CD8-positive, alpha-beta memory T cell (primary cell): ENCODE measurements at places on chromosomes 1 and 21. TPM values are rescaled to one million over a fixed set of nuclear protein-coding genes. Genes with fewer than 3 reads are reported as not detected.

BATF3 gene
- 0.84 TPM for polyA plus RNA-seq

VANGL2 gene
- not detected for polyA plus RNA-seq

OR2G6 gene
- not detected for polyA plus RNA-seq

ITGB3BP gene
- 25.0 TPM for polyA plus RNA-seq

CNIH3 gene
- 1.5 TPM for polyA plus RNA-seq

DNA sequence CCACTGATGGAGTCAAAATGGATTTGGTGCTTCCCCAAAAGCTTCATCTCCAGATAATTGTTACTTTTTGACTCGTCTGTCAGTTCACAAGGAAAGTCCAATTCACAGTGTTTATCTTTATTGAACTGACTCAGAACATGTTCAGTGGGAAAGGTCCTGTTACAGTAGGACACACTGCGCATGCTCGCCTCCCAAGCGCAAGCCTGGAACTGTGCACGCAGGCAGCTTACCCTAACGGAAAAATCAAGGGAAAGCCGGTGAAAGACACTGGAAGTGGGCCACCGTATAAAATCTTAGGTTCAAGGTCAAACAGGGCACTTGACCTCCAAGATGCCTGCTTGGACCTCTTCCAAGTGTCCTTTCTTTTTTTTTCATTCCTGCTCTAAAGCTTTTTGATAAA, 174.6 kb downstream of the USP25 start:
- no peak overlapping the region for H3K4me3 ChIP-seq
- no peak overlapping the region for H3K27ac ChIP-seq
- H3K27me3 ChIP-seq, result no peaks in the 10 kb centered on the region
- no peaks in the 10 kb centered on the region for H3K4me1 ChIP-seq

DNA sequence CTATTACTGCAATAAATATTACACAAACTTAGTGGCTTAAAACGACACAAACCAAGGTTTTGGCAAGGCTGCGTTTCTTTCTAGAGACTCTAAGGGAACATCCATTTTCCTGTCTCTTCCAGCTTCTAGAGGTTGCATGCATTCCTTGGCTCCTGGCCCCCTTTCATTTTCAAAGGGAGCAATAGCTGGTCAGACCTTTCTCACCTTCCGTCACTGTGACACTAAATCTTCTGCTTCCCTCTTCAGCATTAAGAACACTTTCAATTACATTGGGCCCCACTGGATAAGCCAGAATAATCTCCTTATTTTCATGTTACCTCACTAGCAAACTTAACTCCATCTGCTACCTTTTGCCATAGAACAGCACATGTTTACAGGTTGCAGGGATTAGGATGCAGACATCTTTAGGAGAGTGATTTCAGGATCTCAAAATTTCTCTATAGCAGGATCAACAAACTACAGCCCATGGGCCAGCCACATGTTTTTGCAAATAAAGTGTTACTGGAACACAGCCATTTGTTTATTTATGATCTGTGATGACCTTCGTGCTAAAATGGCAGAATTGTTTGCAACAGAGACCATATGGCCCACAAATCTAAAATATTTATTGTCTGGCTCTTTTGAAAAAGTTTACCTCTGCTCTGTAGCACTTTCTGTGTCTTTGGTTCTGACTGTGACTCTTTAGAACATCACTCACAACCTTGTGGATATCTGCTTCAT, 221.5 kb upstream of the SGIP1 start:
- H3K27me3 ChIP-seq, result no peaks in the 10 kb centered on the region
- DNase-seq, result no peak
- no peaks in the 10 kb centered on the region for H3K36me3 ChIP-seq
- H3K27ac ChIP-seq, result no peak overlapping the region
- no peak overlapping the region for H3K4me3 ChIP-seq

DNA sequence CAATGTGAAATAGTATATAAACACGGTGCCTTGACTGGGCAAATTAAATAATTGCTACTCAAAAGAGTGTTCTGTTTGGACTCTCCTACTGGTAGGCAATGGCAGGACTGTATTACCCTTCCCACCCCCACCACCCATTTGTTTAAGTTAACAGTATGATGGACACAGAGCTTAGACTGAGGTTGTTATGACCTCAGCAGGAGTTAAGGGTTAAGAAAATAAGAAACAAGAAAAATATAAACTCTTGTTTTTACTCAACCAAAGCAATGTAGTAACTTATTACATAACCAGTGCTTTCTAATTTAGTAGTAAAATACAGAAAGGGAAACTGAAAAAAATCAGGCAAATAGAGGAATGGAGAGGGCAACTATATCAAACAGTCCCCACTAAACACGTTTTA, 19.9 kb upstream of the SERPINC1 start:
- H3K27me3 ChIP-seq, result no peaks in the 10 kb centered on the region
- peaks cover 15% of the 10 kb centered on the region for H3K36me3 ChIP-seq
- H3K4me1 ChIP-seq, result no peaks in the 10 kb centered on the region
- DNase-seq, result no peak
- H3K27ac ChIP-seq, result no peak overlapping the region

DNA sequence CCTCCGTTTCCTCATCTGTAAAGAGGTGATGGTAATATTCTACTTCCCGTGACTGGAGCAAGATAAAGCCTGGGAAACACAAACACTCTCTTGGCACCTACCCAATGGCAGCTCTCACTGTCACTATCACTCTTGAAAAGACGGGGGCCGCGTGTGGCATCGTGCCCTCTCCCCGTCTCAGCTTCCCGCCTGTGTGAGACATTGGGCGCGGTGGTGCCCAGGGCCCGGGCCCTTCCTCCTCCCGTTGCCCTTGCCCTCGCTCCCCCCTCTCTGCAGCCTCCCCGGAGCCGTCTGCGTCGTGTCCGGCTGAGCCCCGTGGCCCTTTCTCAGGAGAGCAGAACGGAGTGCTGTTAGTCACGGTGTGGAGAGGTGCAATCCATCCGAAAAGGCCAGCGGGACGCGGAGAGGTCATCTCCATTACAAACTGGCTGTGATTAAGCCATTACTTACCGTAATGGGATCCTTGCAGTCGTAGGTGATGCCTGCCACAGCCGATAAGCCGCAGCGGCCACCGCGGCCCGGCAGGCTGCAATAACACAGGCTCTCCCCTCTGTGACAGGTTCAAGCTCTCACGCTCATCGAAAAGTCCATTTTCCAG, 156.4 kb upstream of the ZC3H12A start:
- no peak for DNase-seq
- H3K4me3 ChIP-seq, result no peak overlapping the region
- no peaks in the 10 kb centered on the region for H3K36me3 ChIP-seq
- H3K4me1 ChIP-seq, result no peaks in the 10 kb centered on the region
- no peak overlapping the region for H3K27ac ChIP-seq
- H3K27me3 ChIP-seq, result peaks cover 26% of the 10 kb centered on the region

DNA sequence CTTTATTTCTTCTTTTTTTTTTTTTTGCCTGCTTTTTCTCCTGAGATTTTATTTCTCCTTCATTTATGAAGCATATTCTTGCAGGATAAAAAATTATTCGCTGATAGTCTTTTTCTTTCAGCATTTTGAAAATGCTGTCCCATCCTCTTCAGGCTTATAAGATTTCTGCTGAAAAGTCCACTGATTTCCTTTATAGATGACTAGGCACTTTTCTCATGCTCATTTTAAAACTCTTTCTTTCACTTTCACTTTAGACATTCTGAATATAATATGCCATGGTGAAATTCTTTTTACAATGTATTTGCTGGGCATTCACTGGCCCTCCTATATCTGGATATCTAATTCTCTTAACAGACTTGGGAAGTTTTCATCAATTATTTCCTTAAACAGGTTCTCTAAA, 25.5 kb upstream of the GTF2B start:
- H3K4me3 ChIP-seq, result no peak overlapping the region
- no peak overlapping the region for H3K27ac ChIP-seq
- H3K36me3 ChIP-seq, result no peaks in the 10 kb centered on the region
- no peaks in the 10 kb centered on the region for H3K27me3 ChIP-seq

DNA sequence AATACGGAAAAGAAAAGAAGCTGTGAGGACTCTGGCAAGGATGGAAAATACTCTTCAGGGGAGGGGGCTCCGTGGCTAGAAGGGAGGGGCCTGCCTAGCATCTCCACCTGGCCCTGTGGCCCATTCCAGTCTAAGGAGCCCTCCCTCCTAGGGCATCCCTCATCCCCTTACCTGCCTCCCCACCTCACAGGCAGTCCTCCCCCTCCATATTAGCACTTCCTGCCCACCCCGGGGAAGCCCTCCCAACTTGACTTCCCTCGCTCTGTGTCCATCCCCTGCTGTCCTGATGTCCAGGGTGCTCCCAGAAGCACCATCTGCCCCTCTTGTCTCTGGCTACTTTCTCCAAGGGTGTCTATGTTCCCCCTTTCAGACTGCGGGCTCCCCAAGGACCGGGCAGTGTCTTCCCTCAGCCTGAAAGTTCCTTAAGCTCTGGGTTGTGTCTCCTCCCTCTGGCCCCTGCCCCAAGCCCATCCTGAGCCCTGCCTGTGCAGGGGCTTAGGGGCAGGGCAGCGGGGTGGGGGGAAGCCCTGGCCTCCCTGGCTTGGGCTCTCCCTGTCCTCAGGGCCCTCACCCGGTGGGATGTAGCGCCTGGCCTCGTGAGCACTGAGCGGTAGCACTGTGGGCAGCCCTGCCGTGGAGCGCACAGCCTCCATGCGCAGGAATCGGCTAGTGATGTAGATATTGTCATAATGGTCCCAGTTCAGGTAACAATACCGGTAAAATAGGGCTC, 3.9 kb downstream of the DCST2 start:
- no peak overlapping the region for H3K4me3 ChIP-seq
- H3K36me3 ChIP-seq, result no peaks in the 10 kb centered on the region
- no peaks in the 10 kb centered on the region for H3K4me1 ChIP-seq
- DNase-seq, result no peak
- H3K27ac ChIP-seq, result no peak overlapping the region
- no peaks in the 10 kb centered on the region for H3K27me3 ChIP-seq

GRCh38 chr1:119535381-119535780, 28.4 kb downstream of the HSD3B1 start:
- peaks cover 3% of the 10 kb centered on the region for H3K27me3 ChIP-seq
- H3K36me3 ChIP-seq, result no peaks in the 10 kb centered on the region
- H3K4me1 ChIP-seq, result no peaks in the 10 kb centered on the region
- no peak for DNase-seq

DNA sequence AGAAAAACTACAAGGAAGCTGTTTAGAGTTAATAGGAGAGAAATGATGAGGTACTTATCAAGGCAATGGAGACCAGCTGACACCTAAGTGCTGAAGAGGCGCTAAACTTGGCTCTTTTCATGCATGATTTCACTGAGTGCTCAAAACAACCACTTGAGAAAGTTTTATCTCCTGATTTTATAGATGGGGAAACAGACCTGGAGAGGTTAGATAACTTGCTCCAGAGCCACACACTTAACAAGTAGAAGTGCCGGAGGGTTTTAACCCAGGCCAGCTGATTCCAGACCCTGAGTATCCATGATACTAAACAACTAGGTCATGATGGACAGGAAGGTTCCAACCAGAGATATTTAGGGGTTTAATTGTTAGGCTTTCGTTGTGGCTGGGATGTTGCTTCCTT, 25.9 kb downstream of the UBE2U start:
- no peak overlapping the region for H3K27ac ChIP-seq
- no peak for DNase-seq
- no peaks in the 10 kb centered on the region for H3K4me1 ChIP-seq
- no peak overlapping the region for H3K4me3 ChIP-seq
- no peaks in the 10 kb centered on the region for H3K36me3 ChIP-seq
- no peaks in the 10 kb centered on the region for H3K27me3 ChIP-seq

- no peaks in the 10 kb centered on the region for H3K4me1 ChIP-seq
- no peak overlapping the region for H3K27ac ChIP-seq
- DNase-seq, result no peak
- H3K4me3 ChIP-seq, result no peak overlapping the region
Measured at GRCh38 chr1:78712467-78713051, 62.9 kb downstream of the IFI44 start.

DNA sequence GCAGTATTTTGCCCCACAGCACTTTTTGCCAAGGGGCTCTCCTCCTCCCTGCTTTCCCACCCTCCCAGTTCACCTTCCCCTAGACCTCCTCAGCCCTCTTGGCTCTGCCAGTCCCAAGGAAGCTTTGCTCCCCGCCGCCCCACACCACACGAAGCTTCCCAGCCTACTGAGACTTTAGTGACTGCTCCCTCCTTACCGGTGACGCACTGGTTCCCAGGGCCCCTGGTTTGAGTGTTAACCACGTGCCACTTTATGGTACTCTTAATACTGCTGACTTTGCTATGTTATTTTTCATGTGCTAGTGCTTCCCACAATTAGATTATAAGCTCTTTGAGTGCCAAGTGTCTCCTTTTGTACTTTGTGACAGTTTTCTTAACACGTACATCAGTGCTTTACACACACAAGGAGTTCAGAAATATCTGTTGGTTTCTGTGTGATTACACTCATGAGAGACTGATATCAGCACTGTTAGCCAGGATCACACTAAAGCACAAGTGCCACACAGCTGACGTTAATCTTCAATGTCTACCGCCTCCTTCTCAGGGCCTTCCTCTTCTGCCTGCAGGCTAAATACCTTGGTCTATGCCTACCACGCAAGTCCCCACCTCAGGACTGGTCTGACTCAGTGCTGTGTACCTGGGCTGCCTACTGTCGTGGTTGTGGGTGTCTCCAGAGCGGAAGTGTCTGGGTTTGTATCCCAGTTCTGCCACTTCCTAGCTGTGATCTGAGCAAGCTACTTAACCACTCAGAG, 61.0 kb downstream of the DNTTIP2 start:
- DNase-seq, result peak; percentile 64
- peaks cover 18% of the 10 kb centered on the region for H3K4me1 ChIP-seq
- H3K27me3 ChIP-seq, result no peaks in the 10 kb centered on the region
- no peak overlapping the region for H3K4me3 ChIP-seq
- H3K27ac ChIP-seq, result no peak overlapping the region
